Activated B cell treated with CpG ODN at 0.5 μM for 24 hours (primary cell): ENCODE measurements at places on chromosomes 3 and 15.

DNA sequence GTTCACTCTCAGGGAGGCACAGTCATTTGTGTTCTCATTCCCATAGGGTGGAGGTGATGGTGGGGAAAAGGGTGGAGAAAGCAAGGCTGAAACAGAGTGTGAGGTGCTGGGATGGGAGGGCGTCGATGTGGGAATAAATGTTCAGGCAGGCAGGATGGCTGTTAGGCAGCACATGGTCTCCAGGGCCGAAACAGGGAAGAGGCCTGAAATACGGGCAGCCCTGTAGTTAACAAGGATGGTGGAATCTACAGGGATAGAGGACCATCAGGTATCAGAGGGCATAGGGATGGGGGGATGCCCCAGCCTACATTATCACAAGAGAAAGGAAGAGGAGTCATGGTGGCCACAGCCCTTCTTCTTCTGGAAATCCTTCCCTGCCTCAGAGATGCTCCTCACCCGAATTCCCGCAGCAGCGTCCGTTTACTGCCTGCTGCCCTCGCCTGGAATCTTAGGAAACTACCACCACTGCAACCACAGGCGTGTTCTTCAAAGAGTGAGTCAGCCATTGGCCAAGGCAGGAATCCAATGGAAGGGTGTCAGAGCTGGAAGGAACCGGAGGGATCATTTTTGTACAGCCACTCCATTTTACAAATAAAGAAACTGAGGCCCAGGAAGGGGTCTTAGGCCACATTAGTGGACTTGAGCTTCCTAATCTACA, 49.7 kb upstream of the POMGNT2 start:
- H3K27me3 ChIP-seq, result peaks cover 33% of the 10 kb centered on the region
- no peak overlapping the region for H3K4me3 ChIP-seq
- no peaks in the 10 kb centered on the region for H3K4me1 ChIP-seq
- H3K36me3 ChIP-seq, result no peaks in the 10 kb centered on the region
- H3K27ac ChIP-seq, result no peak overlapping the region

GRCh38 chr15:71042356-71042922, 72.8 kb upstream of the THSD4 start:
- H3K4me1 ChIP-seq, result no peaks in the 10 kb centered on the region
- DNase-seq, result no peak
- no peaks in the 10 kb centered on the region for H3K36me3 ChIP-seq
- H3K27me3 ChIP-seq, result peaks cover 2% of the 10 kb centered on the region
- no peak overlapping the region for H3K4me3 ChIP-seq
- H3K27ac ChIP-seq, result no peak overlapping the region

DNA sequence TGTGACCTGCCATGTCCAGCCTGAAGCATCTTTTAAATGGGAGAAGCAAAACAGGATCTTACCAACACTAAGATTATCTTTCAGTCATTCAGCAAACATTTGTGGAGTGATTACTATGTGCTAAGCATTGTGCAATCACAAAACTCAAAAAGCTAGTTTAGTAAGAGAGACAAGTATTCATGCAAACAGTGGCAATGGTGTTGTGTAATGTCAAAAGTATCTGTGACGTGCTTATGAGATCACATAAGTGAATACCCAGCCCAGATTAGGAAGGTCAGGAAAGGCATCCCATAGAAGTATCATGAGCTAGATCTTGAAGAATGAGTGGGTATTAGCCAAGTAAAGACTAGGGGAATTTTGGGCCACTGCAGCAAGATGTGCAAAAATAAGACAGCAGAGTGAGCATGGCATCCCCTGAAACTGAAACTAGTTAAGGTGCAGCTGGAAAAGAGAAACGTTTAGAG, 32.1 kb downstream of the SEC62 start:
- H3K27me3 ChIP-seq, result no peaks in the 10 kb centered on the region
- no peak for DNase-seq
- H3K27ac ChIP-seq, result peak overlapping the region; percentile 70

DNA sequence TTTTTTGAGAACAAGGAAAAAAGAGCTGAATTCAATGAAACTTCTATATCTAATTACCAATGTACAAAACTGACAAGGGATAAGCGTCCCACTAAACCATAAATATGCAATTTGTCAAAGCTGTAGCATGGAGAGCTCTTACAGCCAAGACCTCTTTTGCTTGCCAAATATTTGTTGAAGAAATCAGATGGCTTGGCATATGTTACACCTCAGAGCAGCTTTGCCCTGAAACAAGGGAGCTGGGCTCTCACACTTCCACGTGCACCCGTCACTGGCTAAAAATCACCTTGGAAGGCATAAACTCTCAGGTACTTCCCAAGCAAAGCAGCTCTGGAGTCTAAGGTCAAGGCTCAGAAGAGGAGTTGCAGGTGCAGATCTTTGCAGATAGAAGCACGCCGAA, 324.7 kb upstream of the SLCO3A1 start:
- no peaks in the 10 kb centered on the region for H3K36me3 ChIP-seq
- H3K27ac ChIP-seq, result no peak overlapping the region
- no peak overlapping the region for H3K4me3 ChIP-seq
- peaks cover 5% of the 10 kb centered on the region for H3K27me3 ChIP-seq
- DNase-seq, result no peak

- no peak overlapping the region for H3K4me3 ChIP-seq
- peaks cover 4% of the 10 kb centered on the region for H3K4me1 ChIP-seq
- no peaks in the 10 kb centered on the region for H3K36me3 ChIP-seq
- no peak for DNase-seq
- H3K27me3 ChIP-seq, result peaks cover 2% of the 10 kb centered on the region
Measured at GRCh38 chr15:63446255-63446654, 58.1 kb upstream of the USP3 start.

DNA sequence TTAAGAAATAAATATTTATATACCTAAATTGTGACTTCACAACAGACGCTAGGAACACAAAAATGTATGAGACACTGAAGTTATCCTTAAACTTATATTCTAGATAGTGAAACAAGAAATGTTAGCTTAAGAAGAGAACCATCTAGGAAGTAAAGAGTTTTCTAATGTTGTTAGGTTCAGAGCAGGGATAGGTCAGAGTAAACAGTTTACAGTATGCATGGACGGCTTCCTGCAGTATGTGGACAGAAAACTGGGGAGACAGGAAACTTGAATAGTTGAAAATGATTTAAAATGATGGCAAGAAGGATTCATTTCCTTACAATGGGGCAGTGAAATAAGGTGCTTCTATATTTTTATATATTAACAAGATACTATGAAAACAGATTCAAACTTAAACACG, 449.8 kb downstream of the MAGI1 start:
- H3K4me1 ChIP-seq, result no peaks in the 10 kb centered on the region
- no peak overlapping the region for H3K4me3 ChIP-seq
- DNase-seq, result no peak
- no peaks in the 10 kb centered on the region for H3K27me3 ChIP-seq
- H3K27ac ChIP-seq, result no peak overlapping the region
- H3K36me3 ChIP-seq, result no peaks in the 10 kb centered on the region

DNA sequence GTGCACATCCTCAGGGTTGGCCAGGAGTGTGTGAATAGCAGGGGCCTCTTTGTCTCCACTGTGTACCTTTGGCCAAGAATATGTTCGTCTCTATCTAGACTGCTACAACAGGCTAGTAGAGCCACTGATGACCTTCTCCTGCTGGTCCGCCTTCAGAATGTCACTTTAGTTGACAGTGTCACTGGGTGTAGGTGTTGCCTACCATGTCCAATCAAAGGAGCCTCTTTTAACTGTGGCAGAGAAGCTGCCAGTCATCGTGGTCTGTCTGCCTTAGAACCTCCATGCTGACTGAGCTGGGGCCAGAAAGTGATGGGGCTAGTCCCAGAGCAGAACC, 40.1 kb downstream of the OXSR1 start:
- no peak for DNase-seq
- no peak overlapping the region for H3K4me3 ChIP-seq
- peaks cover 33% of the 10 kb centered on the region for H3K4me1 ChIP-seq
- no peaks in the 10 kb centered on the region for H3K27me3 ChIP-seq
- peak overlapping the region; percentile 24 for H3K27ac ChIP-seq
- peaks cover 56% of the 10 kb centered on the region for H3K36me3 ChIP-seq

DNA sequence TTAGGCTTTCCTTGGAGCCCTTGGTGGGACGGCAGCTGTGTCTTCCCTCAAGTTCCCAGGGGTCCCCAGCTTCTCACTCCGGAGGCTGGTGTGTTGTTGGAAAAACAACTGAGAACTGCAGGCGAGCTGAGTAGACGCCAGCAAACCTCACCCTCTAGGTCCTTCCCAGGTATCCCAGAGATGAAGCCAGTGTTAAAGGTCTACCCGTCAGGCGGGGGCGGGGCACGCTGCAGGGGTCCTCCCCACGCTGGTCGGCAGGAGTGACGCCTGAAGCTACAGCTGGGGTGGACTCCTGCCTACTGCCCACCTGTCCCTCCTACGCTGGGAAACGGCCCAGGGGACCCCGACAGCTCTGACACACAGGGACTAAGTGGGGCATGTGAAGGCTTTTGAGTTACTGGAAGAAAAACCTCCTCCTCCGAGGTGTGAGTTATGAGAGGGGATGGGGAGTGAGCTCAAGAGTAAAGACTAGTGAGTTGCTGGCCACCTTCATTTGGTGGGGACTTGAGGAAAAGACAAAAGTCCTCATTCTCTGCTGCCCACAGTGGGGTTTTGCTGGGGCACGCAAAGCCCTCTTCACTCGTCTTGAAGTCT, 32.2 kb upstream of the SNRPA1 start:
- no peaks in the 10 kb centered on the region for H3K36me3 ChIP-seq
- H3K27me3 ChIP-seq, result peaks cover 31% of the 10 kb centered on the region
- no peak for DNase-seq
- no peak overlapping the region for H3K27ac ChIP-seq

- no peaks in the 10 kb centered on the region for H3K4me1 ChIP-seq
- H3K4me3 ChIP-seq, result no peak overlapping the region
- H3K27ac ChIP-seq, result no peak overlapping the region
- peaks cover 4% of the 10 kb centered on the region for H3K27me3 ChIP-seq
- H3K36me3 ChIP-seq, result no peaks in the 10 kb centered on the region
Measured at GRCh38 chr15:38788918-38789317, 224.3 kb upstream of the RASGRP1 start.

GRCh38 chr3:190089711-190090110, 31.0 kb downstream of the P3H2 start:
- H3K4me1 ChIP-seq, result no peaks in the 10 kb centered on the region
- no peak overlapping the region for H3K27ac ChIP-seq
- H3K4me3 ChIP-seq, result no peak overlapping the region
- no peak for DNase-seq
- H3K36me3 ChIP-seq, result no peaks in the 10 kb centered on the region

DNA sequence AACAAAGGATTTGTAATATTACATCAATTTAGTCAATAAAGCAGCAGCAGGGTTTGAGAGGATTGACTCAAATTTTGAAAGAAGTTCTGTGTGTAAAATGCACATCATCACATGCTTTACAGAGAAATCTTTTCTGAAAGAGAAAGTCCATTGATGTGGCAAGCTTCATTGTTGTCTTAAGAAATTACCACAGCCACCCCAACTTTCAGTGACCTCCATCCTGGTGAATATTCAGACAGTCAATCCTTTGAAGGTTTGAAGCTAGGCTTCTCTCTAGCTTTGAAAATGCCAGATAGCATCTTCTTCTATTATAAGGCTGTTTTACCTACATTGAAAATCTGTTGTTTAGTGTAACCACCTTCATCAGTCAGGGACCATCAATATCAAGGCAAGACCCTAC, 51.8 kb upstream of the SETMAR start:
- no peak overlapping the region for H3K4me3 ChIP-seq
- no peaks in the 10 kb centered on the region for H3K4me1 ChIP-seq
- H3K36me3 ChIP-seq, result no peaks in the 10 kb centered on the region
- no peak overlapping the region for H3K27ac ChIP-seq
- no peaks in the 10 kb centered on the region for H3K27me3 ChIP-seq

DNA sequence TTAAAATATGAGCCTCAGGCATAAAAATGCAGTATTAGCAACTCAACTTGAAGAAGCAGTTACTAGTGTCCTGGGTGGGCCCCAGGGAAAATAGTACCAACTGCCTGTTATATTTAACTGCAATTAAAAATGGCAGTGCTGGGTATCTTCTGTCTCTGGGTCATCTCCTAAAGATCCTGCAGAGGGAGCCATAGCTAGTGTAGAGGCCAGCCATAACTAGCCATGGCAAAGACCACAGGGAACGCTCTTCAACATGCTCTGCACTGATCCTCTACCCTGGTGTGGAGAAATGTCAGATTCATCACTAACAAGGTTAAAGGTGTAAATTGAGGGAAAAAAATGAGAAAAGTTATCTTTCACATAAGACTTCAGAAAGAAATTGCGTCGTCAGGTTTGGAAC, 181.3 kb downstream of the SNRPN start:
- no peak for DNase-seq
- peaks cover 2% of the 10 kb centered on the region for H3K36me3 ChIP-seq
- no peak overlapping the region for H3K27ac ChIP-seq
- H3K4me1 ChIP-seq, result no peaks in the 10 kb centered on the region
- no peak overlapping the region for H3K4me3 ChIP-seq

DNA sequence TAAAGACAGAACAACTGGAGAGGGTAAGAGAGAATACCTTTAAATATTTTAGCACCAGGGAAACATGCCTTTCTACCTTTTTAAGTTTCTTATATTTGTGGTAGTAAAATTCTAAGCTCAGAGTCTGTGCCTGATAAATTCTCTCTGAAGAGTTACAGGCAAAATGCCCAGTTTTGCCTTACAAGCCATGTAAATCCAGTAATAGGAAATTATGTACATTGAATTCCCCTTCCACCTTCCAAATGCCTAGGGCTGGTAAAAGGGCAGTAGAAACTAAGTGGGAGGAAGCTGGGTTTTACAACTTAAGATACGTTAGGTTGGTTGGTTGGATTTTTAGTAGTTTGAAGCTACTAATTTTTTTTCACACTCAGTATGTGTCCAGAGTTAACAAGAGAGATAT, 43.1 kb upstream of the TP63 start:
- H3K27me3 ChIP-seq, result no peaks in the 10 kb centered on the region
- H3K4me1 ChIP-seq, result no peaks in the 10 kb centered on the region
- H3K36me3 ChIP-seq, result no peaks in the 10 kb centered on the region
- DNase-seq, result no peak

DNA sequence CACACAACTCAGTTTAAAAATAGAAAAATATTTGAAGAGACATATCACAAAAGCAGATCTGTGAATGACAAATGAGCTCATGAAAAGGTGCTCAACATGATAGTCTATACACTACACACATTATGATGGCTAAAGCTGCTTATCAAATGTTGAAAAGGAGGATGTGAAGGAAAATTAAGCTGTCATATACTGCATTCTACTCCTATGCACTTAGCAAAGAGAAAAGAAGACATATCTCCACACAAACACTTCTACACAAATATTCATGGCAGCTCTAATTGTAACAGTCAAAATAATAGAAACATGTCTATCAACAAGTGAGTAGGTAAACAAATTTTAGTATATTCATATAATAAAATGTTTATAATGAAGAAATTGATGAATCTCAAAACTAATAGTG, 540.5 kb downstream of the PLOD2 start:
- no peaks in the 10 kb centered on the region for H3K36me3 ChIP-seq
- no peak for DNase-seq
- no peak overlapping the region for H3K27ac ChIP-seq
- H3K4me1 ChIP-seq, result no peaks in the 10 kb centered on the region

- no peaks in the 10 kb centered on the region for H3K4me1 ChIP-seq
- H3K27ac ChIP-seq, result no peak overlapping the region
- H3K27me3 ChIP-seq, result no peaks in the 10 kb centered on the region
- H3K36me3 ChIP-seq, result no peaks in the 10 kb centered on the region
- H3K4me3 ChIP-seq, result no peak overlapping the region
Measured at GRCh38 chr15:86830304-86830703, 750.6 kb downstream of the AGBL1 start.

GRCh38 chr15:67883234-67883773, 43.5 kb upstream of the RNU6-1 start:
- H3K4me1 ChIP-seq, result peaks cover 10% of the 10 kb centered on the region
- no peak overlapping the region for H3K27ac ChIP-seq
- H3K36me3 ChIP-seq, result no peaks in the 10 kb centered on the region
- no peak for DNase-seq
